ENCODE measurements at places on chromosomes 11 and 22.

DNA sequence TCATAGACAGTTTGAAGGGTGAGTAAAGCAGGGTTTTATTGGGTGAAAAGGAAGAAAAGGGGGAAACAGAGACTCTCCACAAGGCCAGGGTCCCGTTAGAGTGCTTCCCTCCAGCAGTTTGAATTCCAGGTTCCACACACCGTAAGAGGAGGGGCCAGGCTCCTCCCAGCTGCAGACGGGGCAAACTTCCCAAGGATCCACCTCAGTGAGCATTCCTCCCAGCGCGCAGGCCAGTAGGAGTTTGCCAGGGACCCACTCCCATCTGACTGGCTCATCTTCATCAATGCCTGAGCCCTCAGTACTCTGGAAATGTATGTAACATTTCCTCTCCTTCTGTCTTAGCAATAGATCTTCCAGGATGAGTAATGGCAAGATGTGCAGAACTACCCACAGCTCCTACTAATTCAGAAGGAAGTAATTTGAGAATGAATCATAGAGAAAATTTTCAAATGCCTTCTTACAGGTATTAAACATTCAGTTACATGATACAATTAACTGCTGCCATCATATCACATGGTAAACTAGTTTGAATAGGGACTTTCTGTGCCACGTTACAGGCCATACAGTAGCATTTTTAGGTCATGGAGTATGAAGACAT is 34.0 kb upstream of the TRPC6 start:
- no peak for DNase-seq

DNA sequence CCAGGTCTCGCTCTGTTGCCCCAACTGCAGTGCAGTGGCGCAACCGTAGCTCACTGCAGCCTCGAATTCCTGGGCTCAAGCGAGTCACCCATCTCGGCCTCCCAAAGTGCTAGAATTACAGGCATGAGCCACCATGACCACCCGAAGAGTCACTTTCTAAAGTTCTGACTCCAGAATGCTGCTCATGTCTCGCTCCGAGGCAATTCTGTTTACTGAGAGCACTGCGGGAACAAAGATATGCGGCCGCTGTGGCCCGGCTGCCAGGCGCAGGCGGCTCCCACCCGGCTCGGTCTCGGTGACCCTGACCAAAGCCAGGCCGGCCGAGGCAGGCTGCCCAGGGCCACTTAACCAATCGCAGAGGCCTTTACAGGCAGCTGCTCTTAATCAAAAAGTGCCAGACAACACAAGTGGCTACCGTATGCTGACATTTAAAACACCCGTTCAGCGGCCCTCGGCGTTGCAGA is 78.7 kb downstream of the PHF21B start:
- no peak for DNase-seq

- no peak for DNase-seq
Observed at GRCh38 chr11:112042161-112042960, 17.2 kb downstream of the DLAT start.

- no peak for DNase-seq
Observed at GRCh38 chr11:110311783-110312579, 15.6 kb upstream of the RDX start.

- no peak for DNase-seq
Observed at GRCh38 chr11:17403980-17404759, 15.7 kb upstream of the KCNJ11 start.

DNA sequence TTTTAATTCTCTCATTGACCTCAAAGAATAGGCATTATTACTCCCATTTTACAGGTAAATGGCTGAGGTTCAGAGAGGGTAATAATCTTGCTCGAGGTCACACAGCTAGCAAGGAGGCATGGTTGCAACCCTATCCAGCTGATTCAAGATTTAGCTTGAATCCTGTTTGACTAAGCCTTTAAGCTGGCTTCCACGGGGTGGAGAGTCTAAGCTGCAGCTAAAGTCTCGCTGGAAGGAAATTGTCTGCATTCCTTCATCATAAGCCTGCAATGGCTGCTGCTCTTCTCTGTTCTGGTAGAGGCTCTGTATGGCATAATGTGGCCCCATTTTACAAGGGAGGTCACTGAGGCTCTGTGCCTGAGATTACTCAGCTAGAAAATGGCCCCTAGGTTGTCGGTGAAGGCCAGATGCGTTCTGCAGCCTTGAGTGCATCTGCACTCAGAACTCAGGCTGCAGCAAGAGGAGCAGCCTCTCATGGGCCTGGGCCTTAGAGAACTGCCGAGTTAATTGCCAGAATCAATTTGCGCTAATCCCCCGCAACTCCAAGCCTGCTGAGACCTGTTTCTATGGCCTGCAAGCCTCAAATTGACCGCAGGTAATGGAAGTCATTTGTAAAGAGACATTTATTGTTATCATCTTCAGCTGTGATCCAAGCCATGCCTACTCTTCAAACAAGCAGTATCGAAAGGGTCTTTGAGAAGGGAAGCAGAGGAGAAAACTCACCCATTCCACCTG is 44.1 kb upstream of the SEZ6L start:
- no peak for DNase-seq

DNA sequence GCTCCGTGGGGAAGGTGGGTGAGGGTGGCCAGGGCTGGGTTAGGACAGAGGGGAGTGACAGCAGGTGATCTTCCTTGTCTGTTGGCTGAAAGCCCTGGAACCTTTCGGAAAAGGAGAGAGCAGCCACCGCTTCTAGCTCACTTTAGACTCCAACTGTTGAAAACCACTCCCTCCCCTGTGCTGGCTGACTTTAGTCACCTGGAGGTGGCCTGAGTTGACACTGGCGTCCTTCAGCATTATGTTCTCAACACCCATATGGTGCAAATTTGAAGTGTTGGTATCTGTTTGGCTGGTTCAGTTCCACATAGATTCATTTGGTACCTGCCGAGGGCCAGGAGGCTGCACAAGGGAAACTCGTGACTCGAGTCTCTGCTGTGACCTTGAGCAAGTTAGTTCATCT is 28.8 kb downstream of the ZC3H7B start:
- DNase-seq = no peak

DNA sequence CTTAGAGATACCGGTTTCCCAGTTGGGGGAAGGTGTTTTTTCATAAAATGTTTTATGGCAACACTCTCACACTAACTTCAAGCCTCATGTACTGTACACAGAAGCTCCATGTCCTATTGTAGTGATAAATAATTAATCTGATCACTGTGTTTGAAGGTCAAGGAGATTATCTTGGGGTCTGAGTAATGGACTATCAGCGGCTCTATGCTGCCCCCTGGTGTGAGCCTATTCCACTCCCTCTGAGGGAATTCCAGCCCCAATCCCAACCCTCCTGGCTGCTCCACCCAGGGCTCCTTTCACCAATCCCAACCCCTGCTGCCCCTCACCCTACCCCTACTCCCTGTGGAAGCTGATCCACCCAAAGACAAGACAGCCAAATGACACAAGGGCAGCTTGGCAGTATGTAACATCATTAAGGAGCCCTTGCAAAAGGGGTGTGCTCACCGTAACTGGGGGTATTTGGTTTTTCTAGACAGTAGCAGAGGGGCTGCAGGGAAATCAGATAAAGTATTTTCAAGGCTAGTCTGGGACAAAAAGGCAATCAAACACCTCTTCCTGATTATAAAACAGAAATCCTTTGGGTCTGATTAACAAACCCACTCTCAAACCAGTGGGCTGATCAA is 22.3 kb downstream of the HPS4 start:
- no peak for DNase-seq

- DNase-seq = no peak
Observed at GRCh38 chr11:10746871-10747270, 4.2 kb upstream of the CTR9 start.

DNA sequence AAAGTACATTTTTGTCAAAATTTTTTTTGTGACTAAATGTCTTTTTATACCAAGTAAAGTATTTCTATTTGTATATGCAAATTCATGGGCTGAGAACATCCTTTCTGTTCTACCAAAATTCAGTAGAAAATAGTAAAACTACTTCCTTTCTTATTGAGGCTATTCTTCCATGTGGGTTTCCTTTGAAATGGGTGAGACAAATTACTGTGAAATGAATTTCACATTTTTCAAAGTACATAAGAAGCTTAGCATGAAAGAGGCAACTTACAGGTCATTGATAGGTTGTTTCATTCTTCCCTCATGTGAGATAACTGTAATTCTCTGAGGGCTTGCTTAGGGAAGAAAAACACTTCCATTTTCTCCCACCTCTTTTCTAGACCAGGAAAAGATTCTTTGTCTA is 1.0 kb upstream of the OR6X1 start:
- no peak for DNase-seq

DNA sequence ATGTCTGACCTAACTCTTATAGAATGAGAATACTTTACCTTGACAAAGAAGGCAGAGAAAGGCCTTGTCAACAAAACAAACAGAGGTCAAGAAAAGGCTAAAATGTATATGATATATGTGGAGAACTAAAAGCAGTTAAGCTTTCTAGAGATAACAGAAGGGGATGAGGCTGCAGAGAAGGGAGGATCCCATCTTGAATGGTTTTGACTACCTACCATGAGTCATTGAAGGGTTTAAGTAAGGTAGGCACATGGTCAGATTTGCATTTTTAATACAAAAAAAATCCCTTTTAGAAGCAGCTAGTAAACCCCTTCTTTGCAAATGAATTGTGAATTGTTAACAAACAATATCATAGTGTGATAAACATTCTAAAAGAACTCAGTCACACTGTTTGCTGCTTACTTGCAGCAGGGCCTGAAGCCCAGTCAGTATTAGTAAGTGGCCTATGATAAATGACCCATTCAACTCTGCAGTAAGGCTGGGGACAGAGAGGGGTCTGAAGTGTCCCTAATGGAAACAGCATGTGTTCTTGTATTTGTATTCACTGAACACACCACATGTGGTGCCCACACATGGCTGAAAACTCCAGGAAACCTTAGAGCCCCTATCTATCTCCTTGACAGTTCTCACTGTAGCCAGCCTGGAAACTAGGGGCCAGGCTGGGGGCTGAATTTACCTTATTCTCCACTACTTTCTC is 328.8 kb upstream of the PITPNB start:
- no peak for DNase-seq

DNA sequence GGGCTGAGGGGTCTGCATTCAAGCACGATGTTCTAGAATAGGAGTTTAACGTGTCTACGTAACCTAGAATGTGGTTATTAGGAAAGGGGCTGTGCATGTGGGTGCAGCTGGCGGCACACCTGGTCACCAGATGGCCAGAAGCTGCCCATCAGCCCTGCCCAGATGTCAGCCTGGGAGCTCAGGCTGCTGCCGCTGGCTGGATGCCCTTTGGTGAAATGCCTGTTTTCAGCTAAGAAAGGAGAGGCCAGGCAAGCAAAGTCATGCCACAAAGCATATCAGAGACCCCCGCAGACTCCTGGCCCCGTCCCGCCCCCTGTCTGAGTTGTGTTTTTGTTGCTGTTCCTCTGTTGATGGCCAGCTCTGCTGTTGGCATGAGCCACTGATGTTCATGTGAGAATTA is 11.3 kb upstream of the ADORA2A start:
- no peak for DNase-seq

DNA sequence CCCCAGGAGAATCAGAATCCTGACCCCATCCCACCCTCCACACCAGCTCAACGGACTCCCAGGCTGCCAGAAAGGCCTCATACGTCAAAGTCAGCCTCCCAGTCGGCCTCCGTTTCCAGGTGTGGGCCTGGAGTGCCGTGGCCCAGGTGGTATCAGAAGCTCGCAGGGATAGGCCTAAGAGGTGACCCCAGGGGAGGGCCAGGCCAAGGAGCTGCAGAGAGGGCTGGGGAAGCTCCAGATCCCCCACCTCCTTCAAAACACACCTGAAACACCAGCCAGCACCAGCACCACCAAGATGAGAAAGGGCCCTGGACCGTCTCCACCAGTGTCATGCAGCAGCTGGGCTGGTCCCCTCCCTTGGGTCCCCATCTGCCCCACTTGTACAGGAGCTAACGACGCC is 20.3 kb downstream of the ASCL2 start:
- DNase-seq = no peak

- no peak for DNase-seq
Observed at GRCh38 chr22:46355369-46355995, 20.0 kb downstream of the TRMU start.

DNA sequence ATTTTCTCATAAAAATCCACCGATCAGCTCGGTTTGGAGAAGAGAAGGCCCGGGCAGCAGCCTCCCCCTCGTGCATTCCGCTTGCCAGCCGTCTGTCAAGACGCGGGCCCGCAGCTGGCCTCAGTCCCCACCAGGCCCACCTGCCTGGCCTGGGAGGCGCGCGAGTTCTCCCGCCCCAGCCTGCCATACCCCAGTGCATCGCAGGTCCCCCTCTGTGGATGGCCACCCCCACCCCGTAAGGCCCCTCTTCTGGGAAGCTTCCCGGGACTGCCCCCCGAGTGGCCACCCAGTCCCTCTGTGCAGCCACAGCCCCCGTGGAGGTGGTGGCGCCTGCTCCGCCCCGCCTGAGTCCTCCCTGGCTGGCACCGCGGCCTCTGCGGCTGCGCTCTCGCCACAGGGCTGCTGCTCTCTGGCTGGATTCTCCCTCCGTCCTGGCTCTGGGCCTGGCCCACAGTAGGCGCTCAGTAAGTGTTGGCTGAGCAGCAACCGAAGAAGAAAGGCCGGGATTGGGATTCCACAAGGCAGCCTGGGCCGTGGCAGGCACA is 74.0 kb upstream of the TCF20 start:
- DNase-seq = no peak

GRCh38 chr11:123179586-123179985 is 15.5 kb downstream of the CLMP start:
- no peak for DNase-seq

DNA sequence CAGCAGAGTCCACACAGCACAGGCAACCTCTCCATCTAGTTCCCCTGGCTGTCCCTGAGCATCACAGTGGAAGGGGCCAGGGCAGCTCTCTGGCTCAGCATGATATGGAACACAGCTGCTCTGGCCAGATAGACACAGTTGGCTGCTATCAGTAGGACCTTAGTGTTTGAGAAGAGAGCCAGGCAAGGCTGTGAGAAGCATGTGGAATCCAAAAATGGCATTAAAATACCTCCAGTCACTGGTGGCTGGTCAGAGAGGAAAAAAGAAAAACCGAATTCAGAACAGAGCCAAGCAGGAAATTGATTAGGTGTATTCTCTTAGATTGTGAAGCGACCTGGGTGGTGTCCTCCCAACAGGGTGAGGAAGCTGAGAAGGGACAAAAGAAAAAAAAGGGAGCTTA is 27.9 kb downstream of the SERPINH1 start:
- DNase-seq = no peak

DNA sequence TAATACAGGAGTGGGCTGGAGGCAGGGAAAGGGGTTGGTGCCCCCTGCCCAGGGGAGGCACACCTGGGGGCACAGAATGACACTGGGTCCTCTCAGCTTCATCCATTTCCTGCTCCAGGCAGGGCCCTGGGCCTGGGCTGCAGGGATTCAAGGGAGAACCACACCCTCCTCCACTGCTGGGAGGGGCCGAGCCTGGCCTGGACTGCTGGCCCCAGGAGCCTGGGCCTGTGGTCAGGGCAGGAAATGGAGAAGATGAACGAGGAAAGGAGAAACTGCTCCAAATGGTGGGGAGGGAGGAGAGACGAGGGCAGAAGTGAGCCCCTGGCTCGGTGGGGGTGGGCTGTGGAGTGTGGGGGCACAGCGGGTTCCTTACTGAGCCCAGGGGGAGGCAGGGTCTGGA is 38.1 kb upstream of the KCNQ1OT1 start:
- DNase-seq = no peak
